ENCODE measurements at places on chromosomes 13 and 19. TPM values are rescaled to one million over a fixed set of nuclear protein-coding genes. Genes with fewer than 3 reads are reported as not detected.

The CGB2 gene
- not detected for total RNA-seq

The GRIN2D gene
- total RNA-seq = 8.2 TPM

The WDR88 gene
- not detected for total RNA-seq

The HIPK4 gene
- total RNA-seq = 0.17 TPM

The OR7C1 gene
- total RNA-seq = not detected

The TNFSF9 gene
- 2.9 TPM for total RNA-seq

The ZNF709 gene
- total RNA-seq = not detected

The PEAK3 gene
- 0.08 TPM for total RNA-seq

The SARS2 gene
- total RNA-seq = 57.3 TPM

The CEACAM3 gene
- not detected for total RNA-seq

The TEX101 gene
- total RNA-seq = not detected

The LIM2 gene
- not detected for total RNA-seq

The KLC3 gene
- total RNA-seq = 1.1 TPM
